Motor neuron (in vitro differentiated cells): ENCODE measurements at places on chromosomes 5 and 9. TPM values are rescaled to one million over a fixed set of nuclear protein-coding genes. Genes with fewer than 3 reads are reported as not detected.

The ODF2 gene
- total RNA-seq, result 52.5 and 57.6 TPM in 2 replicates

- ATAC-seq, result no peak
Observed at GRCh38 chr5:33657176-33657575, 216.4 kb downstream of the TARS1 start.

GRCh38 chr9:104608336-104608735 is 2.9 kb upstream of the OR13C2 start:
- ATAC-seq, result no peak

- ATAC-seq, result peak; percentile 49
Observed at GRCh38 chr5:71864730-71865601, 145.9 kb downstream of the CARTPT start.

DNA sequence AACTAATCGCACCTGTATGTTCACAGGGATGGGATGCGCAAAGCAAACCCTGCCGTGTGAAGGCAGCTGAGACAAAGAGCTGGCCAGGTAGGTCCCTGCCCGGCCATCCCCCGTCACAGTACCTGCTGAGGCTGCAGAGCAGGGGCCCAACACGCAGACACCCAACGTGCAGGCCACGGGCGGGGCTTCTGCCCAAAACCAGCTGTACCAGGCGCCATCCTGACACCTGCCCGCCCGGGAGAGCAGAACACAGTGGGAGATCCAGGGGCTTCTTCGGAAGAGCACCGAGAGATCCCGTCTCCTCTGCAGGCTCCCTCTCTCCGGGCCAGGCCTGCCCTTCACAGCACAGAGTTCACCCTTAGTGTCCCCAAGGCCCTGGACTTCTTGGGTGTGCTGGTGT is 28.4 kb downstream of the ABO start:
- ATAC-seq, result no peak

DNA sequence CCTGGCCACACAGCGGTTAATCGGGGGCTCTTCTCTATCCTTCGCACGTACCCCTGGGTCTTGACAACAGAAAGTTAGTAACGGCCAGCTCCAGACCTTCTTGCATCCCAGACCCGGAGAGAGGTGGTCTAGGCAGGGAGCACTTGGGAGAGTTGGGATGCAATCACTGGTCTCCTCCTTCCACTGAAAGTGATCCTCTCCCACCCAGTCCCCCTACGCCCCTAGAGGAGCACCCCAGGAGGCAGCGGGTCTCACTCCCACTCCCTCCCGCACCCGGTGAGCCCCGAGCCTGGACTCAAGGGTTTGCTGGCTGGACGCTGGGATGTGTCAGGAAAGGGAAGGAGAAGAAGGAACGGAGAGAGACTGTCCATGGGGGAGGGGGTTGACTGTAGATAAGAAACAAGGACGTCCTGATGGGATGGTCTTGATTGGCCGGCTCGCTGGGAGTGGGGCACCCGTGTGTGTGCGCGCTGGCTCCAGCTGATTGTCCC is 2.0 kb downstream of the RORB start:
- no peak for ATAC-seq
